IPS DF 19.7 (cell line): ENCODE measurements at places on chromosomes 7 and 10.

DNA sequence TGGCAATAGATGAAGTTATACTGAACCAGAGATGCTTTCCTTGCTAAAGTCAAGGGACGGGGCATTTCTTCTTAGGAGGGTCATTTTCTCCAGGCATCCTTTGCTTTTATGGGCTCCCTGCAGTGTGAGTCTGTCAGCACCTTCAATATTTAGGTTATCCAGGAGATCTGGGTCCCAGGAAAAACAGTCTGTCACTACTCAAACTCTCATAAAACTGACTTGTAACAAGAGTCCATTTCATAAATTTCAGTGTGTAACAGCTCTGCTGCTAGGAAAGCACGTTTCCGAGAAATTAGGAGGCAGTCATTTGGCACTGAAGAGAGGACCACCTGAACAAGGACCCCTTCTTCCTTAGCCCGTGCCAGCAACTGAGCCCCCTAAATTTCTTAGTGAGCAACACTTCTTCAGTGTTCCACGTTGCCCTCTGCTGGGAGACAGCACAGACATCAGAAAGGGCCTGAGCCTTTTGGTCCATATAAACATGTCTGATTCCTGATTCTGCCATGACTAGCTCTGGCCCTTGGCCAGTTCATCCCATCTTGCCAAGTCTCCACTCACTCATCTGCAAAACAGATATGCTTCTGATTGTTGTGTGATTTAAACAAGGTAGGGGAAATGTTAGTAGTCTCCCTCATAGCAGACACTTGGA is 7.2 kb downstream of the GCC1 start:
- no peak for DNase-seq

GRCh38 chr10:102764470-102765161 is 20.9 kb downstream of the WBP1L start:
- DNase-seq = no peak

DNA sequence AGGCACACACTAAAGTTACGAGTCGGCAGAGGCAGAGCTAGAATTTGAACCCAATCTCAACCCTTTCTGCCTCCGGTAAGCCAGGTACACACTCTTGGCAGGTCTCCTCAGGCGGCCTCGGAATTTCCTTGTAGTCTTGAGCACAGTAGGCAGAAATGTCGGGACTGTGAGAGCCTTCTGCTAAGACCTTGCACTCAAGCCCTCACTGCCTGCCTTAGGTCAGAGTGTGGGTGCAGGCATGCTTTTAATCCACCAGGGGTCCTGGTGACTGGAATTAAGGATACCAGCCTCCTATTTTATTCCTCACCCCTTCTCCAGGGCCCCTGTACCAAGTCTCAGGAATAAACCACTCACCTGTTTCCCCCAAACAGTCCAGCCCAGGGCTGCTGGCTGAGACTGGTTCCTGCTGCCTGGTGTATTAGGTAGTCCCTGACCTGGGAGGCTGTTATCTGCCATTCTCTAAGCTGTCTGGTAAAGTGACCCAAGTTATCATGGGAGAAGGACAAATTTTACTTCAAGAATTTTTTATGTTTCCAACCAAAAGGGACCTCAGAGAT is 855 bp downstream of the ATP6V1F start:
- DNase-seq = no peak

DNA sequence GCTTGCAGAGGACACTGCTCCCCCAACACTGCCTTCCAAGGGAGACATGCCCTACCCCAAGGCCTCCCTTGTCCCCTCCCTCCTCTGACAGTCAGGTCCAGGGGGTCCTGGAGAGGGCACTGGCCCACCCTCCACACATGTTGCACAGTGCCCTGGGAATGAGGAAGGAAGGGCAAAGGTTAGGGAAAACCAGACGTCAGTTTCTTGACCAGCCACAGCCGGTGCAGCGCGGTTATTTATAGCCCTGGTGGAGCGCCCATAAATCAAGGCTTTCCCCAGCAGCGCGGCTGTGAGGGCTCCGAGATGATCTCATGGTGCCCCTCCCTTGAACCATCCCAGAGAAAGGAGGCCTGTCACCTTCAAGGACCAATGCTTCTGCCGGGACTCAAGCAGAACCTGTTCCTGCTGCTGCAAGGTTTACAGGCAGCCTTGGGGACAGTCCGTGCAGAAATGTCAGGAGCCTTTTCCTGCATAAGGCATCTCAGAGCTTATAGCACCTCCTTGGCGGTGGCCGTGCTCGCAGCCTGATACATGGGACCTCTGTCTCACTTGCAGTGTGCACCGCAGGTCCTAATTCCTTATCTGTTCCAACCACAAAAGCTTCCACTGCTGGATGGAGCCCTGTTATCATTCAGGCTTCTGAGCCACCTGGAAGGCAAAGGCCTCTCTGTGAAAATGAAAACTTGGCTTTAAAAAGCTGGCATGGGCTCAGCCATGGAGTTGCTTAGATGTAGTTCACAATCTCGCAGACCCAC is 127.3 kb downstream of the LHPP start:
- no peak for DNase-seq
